CD4-positive, alpha-beta T cell treated with Interleukin-4 for 1 hour (primary cell): ENCODE measurements at places on chromosomes 12 and 14.

DNA sequence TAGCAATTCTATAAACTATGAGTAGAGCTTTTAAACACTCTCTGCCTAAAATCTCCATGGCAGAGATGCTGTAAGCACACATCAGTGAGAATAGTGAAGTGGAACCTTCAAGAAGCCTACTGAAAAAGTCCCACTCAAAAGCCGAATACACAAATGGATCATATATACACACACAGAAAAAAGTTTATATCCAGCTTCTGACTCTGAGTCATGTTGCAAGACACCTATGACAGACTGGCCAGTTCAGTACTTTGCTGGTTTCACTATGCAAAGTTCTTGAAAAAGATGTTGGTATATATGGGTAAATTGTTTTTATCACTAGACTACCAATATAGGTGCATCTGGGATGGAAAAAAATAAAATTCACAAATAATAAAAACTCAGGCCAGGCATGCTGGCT is 126.1 kb downstream of the KCNK10 start:
- DNase-seq, result no peak

GRCh38 chr14:86373886-86374285 is 843.9 kb downstream of the FLRT2 start:
- no peak for DNase-seq

GRCh38 chr12:132348176-132348575 is 18.8 kb upstream of the GALNT9 start:
- no peak for DNase-seq

- DNase-seq, result peak; percentile 63
Observed at GRCh38 chr12:94831081-94831751, 172.3 kb downstream of the NDUFA12 start.

GRCh38 chr12:50626026-50626425 is 121.2 kb downstream of the DIP2B start:
- DNase-seq, result no peak

- DNase-seq, result no peak
Observed at GRCh38 chr12:132474237-132474741, 15.7 kb upstream of the FBRSL1 start.

GRCh38 chr12:70553391-70553859 is 83.8 kb downstream of the PTPRB start:
- DNase-seq, result no peak

DNA sequence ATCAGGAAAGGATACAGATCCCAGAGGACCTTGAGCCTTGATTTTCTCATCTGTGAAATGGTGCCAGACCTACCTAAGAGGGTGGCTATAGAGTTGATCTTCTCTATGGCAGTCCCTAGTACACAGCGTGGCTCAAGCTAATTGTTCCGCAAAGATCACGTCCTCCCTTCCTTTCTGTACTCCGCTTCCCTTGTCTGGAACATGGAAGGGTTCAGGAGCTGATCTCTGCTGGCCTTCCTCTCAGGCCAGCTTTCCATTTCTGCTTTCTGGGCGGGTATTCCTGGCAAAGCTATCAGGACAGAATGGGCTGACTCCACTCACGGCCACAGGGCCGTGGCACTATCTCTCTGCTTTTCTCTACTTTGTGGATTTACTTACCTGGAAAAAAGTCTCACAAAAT is 6.5 kb downstream of the CAMKK2 start:
- no peak for DNase-seq

GRCh38 chr12:108667349-108667748 is 33.7 kb upstream of the SELPLG start:
- DNase-seq, result peak; percentile 49

DNA sequence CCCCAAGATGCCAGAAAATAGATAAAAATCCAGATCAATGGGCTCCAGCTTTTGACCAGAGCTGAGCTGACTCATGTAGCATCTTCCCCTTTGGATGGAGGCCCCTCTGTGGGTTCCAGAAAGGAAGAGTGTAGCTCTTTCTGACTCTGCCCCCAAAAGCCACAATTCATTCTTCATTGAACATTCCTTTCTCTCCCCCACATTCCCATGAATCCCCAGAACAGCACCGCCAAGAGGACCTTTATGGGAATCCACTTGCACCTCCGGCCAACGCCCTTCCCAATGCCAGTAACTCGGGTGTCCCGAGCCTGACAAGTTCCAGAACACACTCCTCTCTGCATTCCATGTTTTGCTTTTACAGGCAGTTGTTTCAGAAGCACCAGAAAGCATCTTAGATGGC is 210.6 kb upstream of the DIO3 start:
- no peak for DNase-seq

DNA sequence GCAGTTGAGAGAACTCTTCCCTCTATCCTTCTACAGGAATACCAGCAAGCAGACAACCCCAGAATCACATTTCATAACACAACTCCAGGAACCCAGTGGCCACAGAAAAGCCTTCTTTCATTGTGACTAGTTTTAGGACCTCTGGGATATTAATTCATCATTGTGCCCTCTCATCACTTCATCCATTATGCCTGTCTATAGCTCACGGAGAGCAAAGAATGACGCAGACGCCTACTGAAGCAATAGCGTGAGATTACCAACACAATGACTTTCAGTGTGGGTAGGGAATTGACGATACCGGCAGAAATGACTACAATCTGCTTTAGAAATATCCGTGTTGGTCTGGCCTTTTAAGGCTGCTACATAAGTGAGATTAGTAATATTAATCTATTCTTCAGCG is 158.1 kb upstream of the FOXG1 start:
- DNase-seq, result no peak

DNA sequence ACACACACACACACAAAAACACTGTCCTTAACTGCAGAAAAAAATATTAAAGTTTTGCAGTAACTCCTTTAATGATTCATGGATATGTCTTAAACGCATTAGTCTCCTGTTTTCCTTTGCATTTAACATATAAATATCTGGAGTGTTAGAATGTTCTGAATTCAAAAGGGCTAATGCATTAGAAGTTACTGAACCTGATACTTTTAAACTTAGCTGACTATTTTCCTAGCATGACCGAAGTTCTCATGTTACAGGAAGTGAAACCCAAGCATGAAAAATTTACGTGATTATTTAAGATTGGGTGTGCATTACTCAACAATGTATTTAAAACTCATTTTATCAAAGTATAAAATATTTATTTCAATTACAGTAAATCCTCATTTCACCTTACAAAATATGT is 791.2 kb downstream of the FLRT2 start:
- no peak for DNase-seq

DNA sequence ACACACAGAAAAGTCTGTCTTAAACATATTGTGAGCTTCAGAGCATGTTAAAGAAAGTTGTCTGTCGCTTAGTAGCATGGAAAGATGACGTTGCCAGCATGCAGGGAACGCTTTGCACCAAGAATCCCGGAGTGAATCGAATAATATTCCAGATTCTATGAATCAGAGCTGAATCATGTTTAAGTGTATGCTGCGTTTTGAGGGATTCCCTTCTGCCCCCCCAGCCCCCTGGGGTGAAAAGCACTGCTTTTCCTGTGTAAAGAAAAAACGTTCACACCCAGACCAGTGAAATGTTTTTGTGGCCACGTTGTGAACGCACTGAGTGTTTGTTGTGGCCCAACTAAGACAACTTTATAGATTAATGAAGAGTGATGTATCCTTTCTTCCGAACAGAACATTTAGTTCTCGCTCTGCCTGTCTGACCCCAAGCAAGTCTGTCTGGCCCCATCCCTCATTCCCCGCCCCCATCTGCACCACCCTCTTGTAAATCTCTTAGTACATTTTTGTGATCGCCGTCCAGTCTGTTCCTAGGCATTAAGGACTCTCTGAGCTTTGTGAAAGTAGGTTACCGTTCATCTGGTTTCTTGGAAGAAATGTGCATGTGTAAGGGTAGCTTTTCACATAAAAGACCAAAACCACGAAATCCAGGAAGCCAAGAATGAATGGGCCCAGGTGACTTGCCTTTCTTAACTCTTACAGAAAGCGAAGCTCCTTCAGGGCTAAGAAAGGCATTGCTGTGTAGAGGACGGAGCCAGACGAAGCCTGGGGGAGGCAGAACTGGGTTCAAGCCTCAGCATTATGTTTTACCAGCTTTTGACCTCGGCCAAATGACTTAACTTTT is 103.0 kb downstream of the SAMD4A start:
- peak; percentile 14 for DNase-seq

- DNase-seq, result no peak
Observed at GRCh38 chr14:104697892-104698583, 8.6 kb downstream of the INF2 start.

GRCh38 chr14:96934638-96935330 is 137.6 kb downstream of the VRK1 start:
- no peak for DNase-seq

DNA sequence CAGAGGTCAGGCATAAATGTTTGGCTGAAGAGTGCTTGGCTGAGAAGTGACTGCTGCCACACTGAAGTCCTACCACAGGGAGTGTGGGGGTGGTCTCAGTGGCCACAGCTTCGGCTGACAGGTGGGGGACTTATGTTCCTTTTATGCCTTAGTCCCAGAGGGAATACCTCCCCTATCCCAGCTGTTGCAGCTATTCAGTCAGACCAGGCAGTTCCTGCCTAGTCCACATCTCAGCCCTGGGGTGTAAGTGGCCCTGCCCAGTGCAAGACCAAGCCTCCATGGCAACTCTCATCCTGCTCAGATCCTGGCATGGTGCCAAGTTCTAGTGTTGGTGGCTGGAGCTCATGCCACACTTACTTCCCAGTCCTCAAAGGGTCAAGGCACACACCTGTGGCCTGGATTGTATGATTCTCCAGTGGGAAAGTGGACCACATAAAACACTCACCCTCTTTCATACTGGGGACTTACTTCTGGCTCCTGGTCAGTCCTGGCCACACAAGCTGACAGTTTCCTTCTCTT is 161.3 kb upstream of the CAND1 start:
- DNase-seq, result no peak

- DNase-seq, result no peak
Observed at GRCh38 chr14:93996130-93996695, 888 bp upstream of the CCDC197 start.

DNA sequence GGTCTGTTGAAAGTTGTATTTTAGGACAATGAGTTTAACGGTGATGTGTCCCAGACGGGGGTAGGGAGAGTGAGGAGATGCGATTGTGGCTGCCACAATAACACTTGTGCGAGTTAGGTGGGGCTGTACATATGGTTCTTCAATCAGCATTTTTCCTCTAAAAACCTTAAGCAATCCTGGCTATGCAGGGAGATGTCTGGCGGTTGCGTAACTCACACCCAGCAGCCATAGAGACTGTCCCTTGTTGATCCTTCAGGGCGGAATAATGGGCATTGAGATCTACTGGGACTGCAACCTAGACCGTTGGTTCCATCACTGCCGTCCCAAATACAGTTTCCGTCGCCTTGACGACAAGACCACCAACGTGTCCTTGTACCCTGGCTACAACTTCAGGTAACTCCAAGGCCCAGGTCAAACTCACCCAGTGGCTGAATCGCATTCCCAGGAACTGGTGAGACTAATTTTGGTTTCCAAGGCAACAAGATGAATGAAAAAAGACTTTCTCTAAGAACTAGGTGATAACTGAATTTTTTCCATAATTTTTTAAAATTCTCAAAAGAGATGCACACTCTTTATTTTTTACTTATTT is 34.6 kb downstream of the P2RX7 start:
- DNase-seq, result no peak

- DNase-seq, result no peak
Observed at GRCh38 chr14:50924236-50924635, 20.0 kb downstream of the PYGL start.

- no peak for DNase-seq
Observed at GRCh38 chr12:107331912-107332311, 238.6 kb upstream of the CRY1 start.

DNA sequence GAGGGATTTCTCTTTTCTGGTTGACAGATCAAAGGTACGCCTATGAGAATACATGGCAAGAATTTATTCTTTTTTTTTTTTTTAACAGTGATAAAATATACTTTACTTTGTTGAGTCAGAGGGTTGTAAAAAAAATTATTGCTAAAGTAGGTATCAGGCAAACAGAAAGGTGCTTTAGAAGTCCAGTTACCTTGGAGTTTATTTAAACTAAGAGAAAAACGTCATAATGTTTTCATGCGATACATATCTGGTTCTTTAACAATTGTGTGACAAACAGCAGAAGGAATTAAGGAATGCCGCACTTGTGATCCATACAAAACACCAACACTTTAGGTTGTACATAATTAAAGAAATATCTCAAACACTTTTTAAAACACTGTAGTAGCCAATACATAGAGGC is 94.2 kb downstream of the BORCS5 start:
- no peak for DNase-seq

DNA sequence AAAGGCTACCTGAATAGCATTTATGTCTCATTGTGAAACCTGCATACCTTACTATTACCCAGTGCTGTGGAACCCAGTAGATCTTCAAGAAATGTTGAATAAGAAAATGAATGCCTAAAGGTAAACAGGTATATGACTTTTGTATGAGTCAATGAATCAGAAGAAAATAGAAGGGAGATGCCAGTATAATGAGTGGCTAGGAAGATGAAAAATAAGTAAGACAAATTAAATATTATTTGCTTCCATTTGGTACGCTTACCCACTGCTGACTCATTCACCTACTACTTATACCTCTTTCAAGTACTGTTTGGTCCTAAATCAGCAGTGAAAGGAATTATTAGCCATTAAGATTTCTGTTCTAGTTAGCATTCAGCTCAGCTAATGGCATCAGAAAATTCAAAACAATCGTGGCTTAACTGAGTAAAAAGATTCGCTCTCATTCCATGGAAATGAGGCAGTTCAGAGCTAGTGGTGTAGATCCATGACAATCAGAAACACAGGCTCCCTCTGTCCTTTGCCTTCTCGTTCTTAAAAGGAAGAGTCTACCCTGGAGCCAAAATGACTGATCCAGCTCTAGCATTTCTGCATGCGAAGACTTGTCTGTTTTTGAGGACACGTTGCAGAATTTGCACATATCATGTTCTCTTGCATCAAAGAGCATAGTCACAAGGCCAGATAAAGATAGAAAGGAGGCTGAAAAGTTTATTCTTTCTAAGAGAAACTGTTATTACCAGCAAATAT is 705.8 kb upstream of the USP15 start:
- DNase-seq, result no peak

- no peak for DNase-seq
Observed at GRCh38 chr14:101496776-101497683, 64.3 kb upstream of the DIO3 start.

GRCh38 chr14:76784881-76785280 is 23.6 kb downstream of the VASH1 start:
- DNase-seq, result peak; percentile 75

- no peak for DNase-seq
Observed at GRCh38 chr12:24071842-24072241, 122.4 kb upstream of the SOX5 start.

DNA sequence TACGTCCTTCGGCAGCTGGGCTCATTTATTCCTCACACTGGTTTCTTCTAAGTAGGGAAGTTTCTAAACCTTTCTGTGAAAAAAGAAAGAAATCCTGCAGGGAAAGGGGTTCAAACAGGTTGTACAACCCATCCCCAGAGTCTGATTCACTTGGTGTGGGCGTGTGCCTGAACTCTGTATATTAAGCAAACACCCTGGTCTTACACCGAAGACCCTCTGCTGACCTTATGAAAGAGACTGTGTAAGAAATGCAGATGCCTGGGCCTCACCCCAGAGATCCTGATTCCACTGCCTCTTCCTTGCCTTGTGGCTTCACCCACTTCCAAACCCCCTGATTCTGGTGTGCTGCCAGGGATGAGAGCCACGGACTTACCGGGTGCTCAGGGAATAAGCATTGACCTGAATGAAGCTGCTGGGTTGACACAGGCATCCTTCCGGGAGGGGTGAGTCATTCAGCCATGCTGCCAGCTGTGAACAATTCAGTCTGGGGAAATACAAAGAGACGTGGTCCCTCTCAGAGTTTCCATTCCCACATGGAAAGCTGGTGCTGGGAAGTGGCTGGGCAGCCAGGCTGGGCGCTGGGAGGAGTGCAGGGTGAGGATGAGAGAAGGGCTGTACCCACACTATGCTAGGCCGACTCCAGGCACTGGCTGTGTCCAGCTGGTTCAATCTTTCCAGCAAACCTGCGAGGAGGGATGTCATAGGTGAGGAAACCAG is 26.5 kb upstream of the ACTN1 start:
- no peak for DNase-seq
